ENCODE measurements at places on chromosomes 5 and 9. TPM values are rescaled to one million over a fixed set of nuclear protein-coding genes. Genes with fewer than 3 reads are reported as not detected.

GRCh38 chr5:142215915-142216681 lies 107.5 kb downstream of the NDFIP1 start:
- no peak overlapping the region for H3K27ac ChIP-seq
- no peak overlapping the region for H3K4me3 ChIP-seq
- H3K4me1 ChIP-seq, result peaks cover 3% of the 10 kb centered on the region

GRCh38 chr9:77841739-77842386 lies 189.7 kb downstream of the GNAQ start:
- H3K36me3 ChIP-seq, result no peaks in the 10 kb centered on the region
- no peak overlapping the region for H3K4me3 ChIP-seq
- no peak for DNase-seq
- H3K27ac ChIP-seq, result no peak overlapping the region
- H3K27me3 ChIP-seq, result no peaks in the 10 kb centered on the region

DNA sequence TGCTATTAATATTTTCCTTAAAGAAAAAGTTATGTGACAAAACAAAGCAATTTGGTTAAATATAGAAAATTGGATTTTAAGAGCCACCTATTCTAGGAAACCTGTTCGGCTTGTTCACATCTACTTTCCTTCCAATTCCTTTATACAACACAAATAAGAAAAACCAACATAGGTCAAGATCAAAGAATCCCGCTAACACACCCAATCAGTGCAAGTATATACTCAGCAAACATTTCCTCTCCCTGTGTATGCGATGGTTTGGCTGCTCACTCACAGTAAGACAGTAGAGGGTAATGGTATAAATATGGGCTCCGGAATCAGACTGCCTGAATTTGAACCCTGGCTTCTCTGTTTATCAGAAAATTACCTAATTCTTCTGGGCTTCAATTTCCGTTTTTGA lies 757.5 kb upstream of the ZNF608 start:
- H3K27me3 ChIP-seq, result no peaks in the 10 kb centered on the region
- no peaks in the 10 kb centered on the region for H3K36me3 ChIP-seq
- no peak for DNase-seq
- H3K4me3 ChIP-seq, result no peak overlapping the region

GRCh38 chr5:62354028-62354874 lies 48.2 kb downstream of the KIF2A start:
- H3K4me3 ChIP-seq, result no peak overlapping the region
- H3K27me3 ChIP-seq, result no peaks in the 10 kb centered on the region
- no peak overlapping the region for H3K27ac ChIP-seq

Gene SLIT3
- total RNA-seq, result 11.5 TPM

Data from glutamatergic neuron (in vitro differentiated cells).